Activated CD8-positive, alpha-beta T cell treated with anti-CD3 and anti-CD28 coated beads, Interleukin-2, amount 10 ng/mL, durations not matched to agents 7 days and 5 days (primary cell): ENCODE measurements at places on chromosomes 11 and 22.

GRCh38 chr22:48528221-48528915 is 1299.3 kb downstream of the BRD1 start:
- DNase-seq: no peak

GRCh38 chr11:27041141-27041899 is 705 bp downstream of the BBOX1 start:
- no peak for DNase-seq

GRCh38 chr11:2535673-2536439 is 91.0 kb downstream of the KCNQ1 start:
- DNase-seq: no peak

DNA sequence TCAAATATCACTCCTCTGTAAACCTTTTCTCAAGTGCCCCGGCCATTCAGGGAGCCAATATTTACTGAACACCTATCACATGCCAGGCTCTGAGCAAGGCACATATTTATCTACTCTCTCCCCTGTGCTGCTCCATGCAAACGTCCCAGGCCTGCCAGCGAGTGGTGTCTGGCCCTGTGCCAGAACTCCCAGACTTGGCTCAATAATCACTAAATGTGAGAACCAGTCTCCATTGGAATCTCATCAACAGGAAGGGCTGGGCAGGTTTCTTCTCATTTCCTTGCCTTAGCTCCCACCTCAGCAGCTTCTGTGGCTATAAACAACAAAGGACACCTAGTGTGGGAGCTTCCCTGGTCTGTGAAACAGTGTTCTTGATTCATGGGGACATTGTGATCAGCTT is 21.7 kb downstream of the RASSF10 start:
- DNase-seq: no peak

- no peak for DNase-seq
These were observed 415.9 kb downstream of the METTL15 start for GRCh38 chr11:28524098-28524497.

DNA sequence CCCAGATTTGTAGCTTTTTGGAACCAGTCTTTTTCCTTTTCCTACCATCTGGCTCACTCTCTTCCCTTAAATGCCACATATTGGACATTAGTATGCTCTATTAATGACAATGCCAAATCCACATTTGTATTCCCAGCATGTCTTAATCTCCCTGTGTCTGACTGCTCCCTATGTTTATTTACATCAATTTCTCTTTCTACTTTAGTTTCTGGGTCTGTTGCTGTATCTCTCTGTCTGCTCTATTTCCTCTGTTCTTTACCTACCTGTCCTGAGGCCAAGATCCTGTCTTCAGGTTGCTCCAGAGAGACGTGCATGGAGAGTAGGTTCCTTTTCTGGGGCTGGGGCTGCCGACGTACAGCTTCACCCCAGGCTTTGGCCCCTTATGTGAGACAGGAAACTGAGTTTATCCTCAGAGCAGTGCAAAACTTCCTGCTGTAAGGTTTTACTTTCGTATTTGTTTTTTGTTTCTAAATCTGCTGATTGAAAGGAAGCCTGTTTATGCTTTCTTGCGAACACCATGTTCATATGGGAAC is 25.6 kb downstream of the OR2AG2 start:
- DNase-seq: peak; percentile 65

GRCh38 chr11:15627560-15627959 is 512.8 kb downstream of the INSC start:
- DNase-seq: no peak

- DNase-seq: no peak
These were observed 34.4 kb upstream of the RASD2 start for GRCh38 chr22:35506259-35506570.

- no peak for DNase-seq
These were observed 964.9 kb upstream of the CCDC90B start for GRCh38 chr11:84250834-84251613.

DNA sequence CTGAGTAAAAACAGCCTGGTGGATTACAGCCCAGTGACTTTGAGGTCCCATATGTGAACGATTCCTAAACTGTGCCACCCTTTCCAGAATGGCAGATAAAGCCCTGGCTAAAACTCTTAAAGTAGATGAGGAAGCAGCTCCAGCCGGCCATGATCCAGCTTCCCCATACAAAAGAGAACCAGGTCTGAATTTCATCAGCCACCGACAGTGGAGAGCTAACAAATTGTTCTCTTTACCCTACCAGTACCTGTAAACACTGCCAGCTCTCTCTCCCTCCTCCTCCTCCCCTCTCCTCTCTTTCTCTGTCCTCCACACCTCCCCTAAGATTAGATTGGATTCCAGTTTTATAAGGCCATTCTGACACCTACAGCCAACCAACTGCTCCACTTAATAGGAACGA is 176.9 kb downstream of the DSCAML1 start:
- no peak for DNase-seq

DNA sequence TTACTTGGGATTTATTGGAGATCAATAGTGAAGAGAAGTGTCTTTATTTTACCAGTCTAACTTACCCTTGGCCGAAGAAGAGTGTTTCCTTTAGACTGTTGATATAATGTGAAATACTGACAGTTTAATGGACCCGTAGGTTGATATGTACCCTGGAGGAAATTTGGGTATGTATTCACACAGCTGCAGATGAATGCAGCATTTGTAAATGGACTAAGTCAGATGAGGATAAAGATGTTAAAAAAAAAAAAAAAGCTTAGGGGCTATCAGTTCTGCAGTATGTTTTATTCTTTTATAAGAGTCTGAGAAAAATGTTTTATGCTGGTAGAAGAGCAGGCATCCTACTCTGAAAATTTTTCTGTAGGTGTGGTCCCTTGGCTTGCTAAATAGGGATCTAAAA is 2.7 kb downstream of the REXO2 start:
- DNase-seq: no peak

DNA sequence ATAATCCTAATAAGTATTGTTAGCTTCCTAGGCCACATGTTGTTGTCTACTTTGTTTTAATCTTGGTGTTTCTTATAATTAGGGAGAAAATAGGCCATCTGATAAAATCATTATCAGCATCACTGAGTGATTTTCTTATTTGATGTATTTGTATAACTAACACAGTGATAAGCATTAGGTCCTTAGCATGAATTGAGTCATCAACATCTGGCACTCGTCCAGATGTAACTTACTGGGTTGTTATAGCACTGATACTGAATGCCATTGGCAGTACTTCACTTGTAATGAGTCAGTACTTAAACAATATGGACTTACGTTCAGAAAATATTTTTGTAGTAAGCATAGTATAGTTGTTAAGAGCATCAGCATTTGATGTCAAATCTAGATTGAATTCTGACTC is 16.2 kb downstream of the API5 start:
- DNase-seq: no peak

DNA sequence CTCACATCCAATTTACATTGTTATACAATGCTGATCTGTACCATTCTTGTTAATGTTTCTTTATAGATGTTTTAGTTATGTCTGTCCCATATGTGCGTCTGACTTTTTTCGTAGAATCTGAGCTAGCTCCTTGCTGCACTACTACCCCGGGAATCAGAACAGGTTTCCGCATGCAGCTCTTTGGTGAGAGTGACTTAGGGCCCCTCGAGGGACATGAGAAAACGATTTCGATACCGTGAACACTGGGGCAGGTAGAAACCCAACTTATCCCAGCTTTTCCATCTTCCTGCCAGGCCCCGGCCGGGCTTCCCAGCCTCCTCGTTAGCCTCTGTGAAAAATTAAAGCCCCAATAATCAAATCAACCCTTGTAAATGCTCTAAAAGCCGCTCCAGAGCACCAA is 23.4 kb upstream of the PKNOX2 start:
- no peak for DNase-seq

DNA sequence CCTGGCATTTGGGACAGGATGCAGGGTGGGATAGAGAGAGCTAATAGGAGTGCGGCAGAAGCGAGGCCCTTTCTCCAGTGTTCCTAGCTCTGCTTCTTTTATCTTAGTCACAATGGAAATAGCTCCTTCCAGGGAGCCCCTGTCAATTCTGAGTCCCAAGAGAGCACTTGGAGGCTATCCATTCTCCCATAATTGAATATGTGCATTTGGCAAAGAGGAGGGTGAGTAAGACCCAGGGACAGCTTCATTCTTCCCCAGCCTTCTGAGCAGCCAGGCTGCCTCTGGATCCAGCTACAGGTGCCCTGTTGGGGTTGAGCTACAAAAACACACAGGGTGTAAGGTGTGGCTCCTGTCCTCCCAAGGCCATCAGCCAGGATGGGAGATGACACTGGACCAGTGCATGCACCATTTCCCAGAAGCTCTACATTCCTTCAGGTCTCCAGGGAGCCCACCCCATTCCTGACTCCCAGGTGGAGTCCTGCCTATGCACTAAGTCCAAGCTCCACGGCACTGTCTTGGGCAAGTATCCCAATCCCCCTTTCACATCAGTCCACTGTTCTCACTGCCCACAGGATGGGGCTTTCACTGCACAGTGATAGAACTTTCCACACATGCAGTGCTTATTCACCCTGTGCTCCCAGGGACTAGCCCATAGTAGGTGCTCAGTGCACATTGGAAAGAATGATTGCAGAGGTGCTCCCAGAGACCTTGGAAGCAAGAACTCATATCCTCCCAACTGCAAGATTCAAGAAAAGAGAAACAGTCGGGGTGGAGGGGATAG is 6.2 kb downstream of the MS4A10 start:
- no peak for DNase-seq

GRCh38 chr11:61683961-61684869 is 4.0 kb downstream of the DAGLA start:
- peak; percentile 59 for DNase-seq

GRCh38 chr22:34080433-34080832 is 160.2 kb upstream of the LARGE1 start:
- DNase-seq: no peak

DNA sequence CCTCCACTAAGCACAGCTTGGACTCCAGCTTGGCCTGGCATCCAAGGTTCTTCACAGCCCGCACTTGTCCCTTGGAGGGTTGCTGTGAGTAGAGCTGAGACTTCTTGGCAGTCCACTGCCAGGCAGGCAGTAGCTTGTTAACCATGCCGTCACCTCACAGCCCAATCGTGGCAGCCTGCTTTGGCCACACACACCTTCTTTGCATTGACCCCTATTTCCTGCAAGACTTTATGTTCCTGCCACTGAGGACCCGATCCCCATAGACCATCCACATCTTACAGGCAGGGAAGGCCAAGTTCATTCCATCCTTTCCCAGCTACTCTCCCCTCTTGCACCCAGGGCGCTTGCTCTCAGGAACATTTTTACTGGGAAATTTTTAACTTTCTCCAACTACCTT is 2.5 kb upstream of the PYGM start:
- no peak for DNase-seq

DNA sequence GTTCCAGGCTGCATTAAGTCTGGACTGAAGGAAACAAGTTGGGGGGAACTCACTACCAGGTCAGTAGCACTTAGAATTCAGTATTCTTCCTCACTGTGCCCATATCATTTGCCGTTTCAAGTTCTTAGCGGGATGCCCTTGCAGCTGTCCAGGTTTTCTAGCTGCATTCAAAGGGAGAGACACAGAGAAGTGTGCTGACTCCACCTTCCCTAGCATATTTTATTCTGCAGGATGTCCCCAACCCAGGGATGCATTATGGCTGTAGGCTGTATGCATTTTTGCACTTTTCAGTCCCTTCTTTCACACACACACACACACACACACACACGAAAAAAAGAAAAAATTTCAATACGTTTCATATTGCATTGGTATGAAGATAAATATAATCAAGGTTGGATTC is 35.8 kb upstream of the MAPK1 start:
- no peak for DNase-seq

DNA sequence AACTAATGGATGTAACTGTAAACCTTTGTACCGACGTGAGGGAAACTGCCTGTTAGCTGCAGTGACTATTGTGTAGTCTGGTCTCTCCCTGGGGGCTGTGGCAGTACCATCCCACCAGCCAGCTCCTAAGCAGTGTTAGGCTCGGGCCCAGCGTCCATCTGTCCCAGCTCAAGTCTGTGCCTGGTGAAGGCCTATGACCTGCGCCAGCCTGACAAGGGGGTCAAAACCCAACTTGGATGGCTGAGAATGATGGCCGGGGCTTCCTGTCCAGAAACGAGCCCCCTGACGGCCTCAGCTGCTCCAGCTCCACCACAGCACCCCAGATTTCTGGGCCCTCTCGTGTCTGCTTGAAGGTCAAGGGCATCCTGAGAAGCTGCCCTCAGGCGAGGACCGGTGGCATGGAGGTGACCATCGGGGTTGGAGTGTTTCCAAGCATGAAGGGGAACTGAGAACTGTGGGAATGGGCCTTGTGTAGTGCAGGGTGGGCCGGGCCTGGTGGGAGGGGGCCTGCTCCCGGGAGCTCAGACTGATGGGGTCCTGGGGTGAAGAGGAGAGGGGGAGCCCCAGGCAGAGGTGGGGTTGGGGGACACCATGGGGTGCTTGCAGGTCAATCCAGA is 14.3 kb upstream of the SPI1 start:
- no peak for DNase-seq

DNA sequence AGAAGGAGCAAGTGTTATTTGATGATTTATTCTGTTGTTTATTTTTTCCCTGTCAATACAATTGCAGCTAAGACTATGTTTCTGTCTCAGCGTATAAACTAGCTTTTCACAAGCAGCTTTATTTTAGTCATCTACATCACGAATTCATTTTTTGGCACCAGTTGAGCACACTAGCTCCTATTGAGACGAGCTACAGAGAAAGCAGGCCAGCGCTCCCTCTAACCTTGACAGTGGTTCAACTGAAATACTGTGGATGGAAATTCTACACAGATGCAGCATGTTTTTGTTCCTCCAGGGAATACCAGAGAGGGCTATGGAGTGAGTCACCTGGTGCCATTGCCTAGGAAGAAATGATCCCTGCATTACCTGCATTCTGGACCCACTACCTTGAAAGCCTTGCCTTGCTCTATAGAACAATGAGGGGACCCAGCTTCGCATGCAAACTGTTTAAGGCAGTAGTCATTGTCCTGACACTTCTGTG is 108.2 kb upstream of the ARHGAP42 start:
- no peak for DNase-seq

DNA sequence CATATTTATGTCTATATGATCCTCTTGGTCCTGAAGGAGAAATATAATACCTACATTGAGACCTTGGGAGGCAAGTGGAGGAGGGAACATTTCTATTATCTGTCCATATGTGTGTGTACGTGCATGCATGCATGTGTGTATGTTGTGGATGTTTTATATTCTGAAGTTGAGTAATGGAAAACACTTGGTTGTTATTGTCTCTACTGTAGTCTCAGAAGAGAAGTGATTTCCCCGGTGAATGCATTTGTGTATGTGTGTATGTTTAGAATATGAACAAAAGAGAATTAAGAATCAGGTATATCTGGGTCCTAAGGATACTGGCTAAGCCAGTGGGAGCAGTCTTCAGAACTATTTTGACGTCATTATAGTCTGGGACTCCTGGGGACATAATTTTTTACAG is at the start of gene OR52N1:
TSS of gene OR52N1 (minus strand) at position 101 of the 400 bp plus-strand sequence. CDS start 2,449 bp downstream, outside the sequence.
- no peak for DNase-seq

DNA sequence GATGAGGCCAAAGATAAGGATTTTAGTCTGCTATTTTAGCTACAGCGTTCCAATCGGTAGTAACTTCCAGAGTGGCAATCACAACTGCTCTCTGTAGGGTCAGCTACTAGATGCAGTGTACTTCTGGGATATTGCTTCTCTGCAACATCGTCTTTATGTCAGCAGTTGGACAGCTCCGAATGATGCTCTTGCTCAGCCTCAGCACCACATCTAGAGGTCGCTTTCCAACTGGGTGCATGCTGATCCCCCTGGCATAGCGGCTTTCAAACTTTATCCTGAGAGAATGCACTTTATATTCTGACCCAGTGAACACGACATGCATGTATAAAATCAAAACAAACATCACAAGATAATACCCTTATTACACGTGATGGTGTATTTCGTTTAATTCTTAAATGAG is 219.6 kb downstream of the C11orf87 start:
- peak; percentile 21 for DNase-seq
